Activated CD4-positive, alpha-beta T cell treated with anti-CD3 and anti-CD28 coated beads for 36 hours (primary cell): ENCODE measurements at places on chromosomes 12 and 14.

- no peak for DNase-seq
Measured at GRCh38 chr14:39984323-39984722, 552.1 kb upstream of the FBXO33 start.

DNA sequence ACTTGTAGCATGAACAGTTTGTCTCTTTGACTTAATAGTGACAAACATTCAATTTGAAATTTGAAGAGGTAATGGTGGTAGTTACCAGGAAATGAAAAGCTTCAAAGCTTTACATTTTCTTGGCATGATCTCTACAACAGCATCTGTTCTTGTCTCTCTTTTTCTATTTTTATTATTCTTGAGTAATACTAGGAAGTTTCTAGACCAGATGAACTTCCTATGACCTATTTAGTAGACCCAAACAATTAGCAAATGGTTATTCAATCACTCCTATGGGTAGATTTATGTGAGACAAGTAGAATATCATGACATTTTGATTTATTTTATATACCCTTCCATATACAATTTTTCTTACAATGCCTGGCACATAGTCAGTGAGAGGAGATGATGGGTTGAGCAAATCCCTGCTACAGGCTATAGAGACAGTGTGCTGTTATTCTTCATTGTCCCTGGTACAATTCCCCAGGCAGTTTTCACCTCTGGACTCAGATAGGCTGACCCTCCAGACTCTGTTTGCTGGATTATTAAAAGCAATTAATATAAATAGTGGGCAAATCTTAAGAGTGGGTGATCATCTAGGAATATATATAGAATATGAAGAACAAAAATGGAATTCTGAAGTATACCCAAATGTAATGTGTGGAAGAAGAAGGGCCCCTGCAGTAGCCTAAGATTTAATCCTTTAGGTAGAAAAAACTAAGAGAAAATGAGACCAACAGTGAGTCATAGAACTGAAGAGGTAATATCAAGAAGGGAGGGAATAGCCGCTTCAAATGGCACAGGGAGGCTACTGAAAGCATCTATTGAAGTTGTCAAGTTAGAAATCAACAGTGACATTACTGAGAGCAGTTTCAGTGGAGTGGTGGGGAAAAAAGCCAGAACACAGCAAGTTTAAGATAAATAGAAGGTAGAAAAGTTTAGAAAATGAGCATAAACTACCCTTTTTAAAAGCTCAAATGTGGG is 512.0 kb downstream of the FOXG1 start:
- no peak for DNase-seq

DNA sequence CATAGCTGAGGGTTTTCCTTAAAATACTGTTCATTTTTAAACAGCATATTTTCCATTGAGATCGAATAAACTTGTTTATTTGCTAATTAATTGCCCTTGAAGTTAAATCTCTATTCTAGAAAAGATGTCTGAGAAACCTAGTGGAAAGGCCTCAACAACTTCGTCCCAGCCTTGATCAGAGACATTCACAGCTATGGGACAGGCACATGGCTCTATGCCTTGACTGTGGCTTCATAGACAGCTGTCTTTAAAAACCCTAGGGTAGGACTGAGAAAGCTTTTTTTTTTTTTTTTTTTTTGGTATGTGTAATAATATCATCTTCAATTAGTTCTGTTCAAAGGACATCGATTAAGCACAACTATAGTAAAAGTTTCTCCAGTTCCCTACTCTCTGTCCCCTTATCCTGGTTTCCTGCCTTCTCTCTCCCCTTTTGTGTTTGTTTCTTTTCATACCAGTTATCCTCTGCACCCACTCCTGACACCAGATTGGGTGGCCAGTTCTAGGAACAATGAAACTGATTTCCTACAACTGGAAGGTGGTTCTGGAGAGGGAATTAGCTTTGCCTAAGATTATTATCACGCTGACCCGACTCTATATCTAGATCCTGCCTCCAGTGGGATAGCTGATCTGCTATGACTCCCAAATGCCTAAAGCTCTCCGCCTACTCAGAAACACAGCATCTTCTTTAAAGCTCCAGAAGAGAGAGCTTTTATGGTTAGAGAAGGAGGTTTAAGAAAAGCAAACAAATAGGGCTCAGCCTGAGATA is 20.3 kb downstream of the SOCS2 start:
- DNase-seq, result no peak

- DNase-seq, result no peak
Measured at GRCh38 chr14:54762296-54762695, 140.3 kb downstream of the GCH1 start.

DNA sequence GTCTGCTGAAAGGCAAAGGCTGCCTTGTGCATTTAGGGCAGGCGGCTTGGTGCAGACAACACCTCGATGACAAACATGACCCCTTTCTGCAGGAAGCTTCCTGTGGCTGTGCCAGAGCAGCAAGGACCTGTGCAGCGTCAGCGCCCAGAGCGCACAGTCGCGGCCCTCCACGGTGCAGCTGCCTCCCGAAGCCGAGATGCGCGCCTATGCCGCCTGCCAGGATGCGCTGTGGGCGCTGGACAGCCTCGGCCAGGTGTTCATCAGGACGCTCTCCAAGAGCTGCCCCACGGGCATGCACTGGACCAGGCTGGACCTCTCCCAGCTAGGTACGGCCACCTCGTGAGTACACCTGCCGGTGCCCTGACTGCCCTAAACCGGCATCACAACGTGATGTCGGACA is 57.3 kb downstream of the ANKRD9 start:
- DNase-seq, result no peak

DNA sequence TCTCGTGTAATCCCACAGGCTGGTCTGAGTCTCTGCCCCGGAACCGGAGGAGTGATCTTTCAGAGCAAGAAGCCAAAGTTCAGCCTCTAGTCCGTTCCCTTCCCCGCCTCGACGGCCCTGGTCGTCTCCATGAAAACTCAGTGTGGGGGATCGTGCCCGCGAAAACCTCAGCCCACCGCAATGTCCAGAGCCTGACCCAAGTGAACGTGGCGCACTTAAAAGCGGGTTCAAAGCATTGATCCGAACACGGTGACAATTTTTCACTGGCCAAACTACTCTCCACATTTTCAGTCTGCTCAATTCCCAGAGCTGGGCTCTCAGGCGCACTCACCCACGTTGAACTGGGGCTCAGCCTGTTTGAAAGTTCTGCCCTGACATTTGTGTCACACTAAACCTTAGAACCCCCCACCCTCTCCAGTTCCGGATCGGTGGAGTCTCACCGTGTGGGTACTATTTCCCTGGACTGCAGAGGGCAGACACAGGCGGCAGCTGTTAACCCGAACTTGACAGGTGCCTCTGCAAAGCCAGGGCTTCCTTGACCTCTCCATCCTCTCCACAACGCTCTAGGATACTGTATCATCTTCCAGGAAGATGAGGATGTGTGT is 886 bp upstream of the PRICKLE1 start:
- peak; percentile 16 for DNase-seq

GRCh38 chr12:123744836-123745235 is 17.3 kb upstream of the DNAH10 start:
- peak; percentile 33 for DNase-seq

DNA sequence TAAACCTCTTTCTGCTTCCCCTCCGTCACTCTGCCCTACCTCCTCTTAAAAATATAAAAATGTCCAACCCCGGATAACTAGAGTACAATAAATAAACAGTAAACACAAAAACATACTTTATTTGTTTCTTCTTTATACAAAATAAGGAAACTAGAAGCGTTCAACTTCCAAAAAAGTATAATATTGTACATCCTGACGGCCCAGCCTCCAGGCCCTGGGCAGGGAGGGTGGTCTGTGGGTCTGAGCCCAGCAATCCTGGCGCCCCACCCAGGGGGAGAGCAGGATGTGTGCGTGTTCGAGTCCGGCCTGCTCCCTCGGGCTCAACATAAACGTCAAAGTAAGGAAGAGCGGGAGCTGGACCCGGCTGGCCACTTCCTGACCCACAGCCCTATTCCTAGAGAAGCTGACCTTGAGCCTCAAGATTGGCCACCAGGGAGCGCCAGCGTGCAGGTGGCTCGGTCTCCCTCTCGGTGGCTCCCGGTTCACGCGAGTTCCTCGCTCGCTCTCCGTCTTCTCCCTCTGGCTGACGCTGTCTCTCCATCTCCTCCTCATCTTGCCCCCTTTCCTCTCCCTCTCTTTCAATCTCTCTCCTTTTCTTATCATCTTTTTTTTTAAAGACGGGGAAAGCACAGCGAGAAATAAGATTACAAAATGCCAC is 9.4 kb downstream of the LHX5 start:
- DNase-seq, result peak; percentile 89

DNA sequence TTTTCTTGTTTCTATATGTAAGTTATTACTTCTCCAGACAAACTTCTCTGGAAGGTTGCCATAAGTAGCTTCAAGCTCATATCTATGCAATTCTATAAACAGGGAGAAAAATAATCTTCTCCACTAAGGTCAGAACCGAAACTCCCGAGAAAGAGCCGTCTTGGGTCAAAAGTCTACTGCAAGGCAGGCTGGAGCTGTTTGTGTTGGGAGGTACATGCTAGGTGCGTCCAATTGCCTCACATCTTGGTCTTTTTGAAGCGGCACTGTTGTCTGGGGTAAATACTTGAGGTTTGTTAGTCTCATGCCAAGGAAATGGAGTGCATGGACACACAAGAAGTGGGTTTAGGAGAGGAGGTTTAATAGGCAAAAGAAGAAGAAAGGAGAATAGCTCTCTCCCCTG is 674.7 kb upstream of the TMEM132C start:
- DNase-seq, result no peak

DNA sequence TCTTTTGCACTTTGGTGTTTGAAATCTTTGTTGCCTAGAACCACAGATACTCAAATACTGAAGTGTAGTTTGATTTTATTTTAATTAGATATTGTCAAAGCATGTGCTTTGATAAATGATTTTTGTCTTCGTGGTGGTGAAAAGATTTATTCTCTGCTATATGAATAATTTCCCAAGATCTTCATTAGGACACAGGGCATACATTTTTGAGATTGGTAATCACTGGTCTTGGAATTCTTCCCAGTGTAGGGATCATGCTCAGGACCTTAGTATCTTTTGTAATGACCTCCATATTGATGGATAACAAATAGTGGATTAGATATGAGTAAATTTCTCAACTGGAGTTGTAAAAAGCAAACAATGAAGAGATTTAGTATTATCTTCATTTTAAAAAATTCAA is 28.2 kb downstream of the TBK1 start:
- no peak for DNase-seq

GRCh38 chr12:121765573-121765972 is 27.9 kb downstream of the RHOF start:
- DNase-seq, result no peak
